NCI-H1417 treated with DMSO at 0.1 percent for 48 hours (cell line): ENCODE measurements at places on chromosomes 2 and 18.

DNA sequence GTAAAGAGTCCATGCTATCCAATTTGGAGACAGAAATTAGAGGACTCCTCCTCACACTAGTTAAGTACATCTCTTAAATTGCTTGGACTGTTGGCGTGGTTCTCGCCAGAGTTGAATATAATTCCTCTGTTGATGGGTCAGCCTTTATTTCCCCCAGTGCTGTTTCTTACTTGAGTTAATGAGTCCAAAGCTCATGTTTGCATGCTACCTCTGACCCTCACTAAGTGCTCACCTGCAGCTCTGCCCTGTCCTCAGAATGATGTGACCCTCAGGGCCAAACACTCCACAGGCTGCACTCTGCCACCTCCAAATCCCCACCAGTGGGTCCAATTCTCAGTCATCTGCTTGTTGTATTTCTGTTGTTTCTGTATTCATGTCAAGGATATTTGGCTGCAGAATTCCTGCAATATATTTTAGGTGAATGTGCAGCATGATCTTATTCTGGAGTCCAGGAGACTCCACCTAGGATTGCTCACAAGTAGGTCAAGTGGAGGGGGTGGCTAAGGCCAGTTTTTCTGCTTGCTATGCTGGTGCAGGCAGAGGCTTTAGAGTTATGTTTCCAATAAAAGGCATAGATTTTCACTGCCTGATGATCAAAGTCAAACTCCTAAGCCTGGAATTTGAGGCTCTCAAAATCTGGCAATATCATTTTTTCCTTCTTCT lies 37.8 kb downstream of the RDH14 start:
- no peak for DNase-seq

- no peak for DNase-seq
These were observed 120.9 kb upstream of the COL3A1 start for GRCh38 chr2:188853307-188853706.

GRCh38 chr18:74479486-74480148 lies 16.5 kb upstream of the CNDP2 start:
- DNase-seq = no peak

- no peak for DNase-seq
These were observed 1212.1 kb upstream of the ACVR2A start for GRCh38 chr2:146632707-146633106.

GRCh38 chr2:157443795-157444640 lies at the start of gene CYTIP:
TSS of gene CYTIP (minus strand) at chr2:157444089. CDS start at chr2:157444020, 69 bp downstream.
- DNase-seq = no peak

GRCh38 chr2:64641599-64641998 lies 12.1 kb downstream of the SERTAD2 start:
- no peak for DNase-seq
